ENCODE measurements at places on chromosomes 7 and 10.

- DNase-seq = peak; percentile 92
These were observed 6.8 kb downstream of the DLG5 start for GRCh38 chr10:77919713-77920108.

- DNase-seq = no peak
These were observed 13.9 kb downstream of the DENND11 start for GRCh38 chr7:141688043-141688442.

DNA sequence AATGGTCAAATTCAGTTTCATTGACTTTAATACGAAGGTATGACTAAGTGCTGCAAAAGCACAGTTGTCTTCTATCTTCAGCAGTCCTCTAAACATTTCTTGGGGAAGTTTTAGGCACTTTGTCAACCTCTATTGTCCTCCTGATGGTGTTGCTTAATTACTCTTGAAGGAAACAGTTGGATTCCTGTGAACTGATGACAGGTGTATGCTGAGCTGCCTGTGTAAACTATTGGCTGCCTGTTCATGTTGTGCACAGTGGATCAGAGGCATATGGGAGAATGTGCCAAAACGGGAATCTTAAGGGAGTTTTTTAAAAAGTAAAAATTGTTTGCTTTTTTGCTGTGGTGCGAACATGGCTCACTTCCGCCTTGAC, 221.0 kb downstream of the AUTS2 start:
- DNase-seq = no peak

DNA sequence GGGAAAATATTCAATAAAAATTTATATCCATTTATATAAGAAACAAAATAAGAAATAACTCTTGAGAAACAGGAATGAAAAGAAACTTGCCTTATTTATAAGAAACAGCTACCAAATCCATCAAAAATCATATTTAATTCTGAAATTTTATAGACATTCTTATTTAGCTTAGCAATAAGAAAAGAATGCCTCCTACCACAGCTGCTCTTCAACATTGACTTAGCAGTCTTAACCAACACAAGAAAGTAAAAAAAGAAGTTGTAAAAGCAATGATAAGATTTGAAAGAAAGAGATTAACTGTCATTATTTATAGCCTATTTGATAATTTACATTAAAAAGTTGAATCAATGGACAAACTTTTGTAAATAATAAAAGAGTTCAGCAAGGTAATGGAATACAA, 212.8 kb downstream of the ZNF365 start:
- DNase-seq = peak; percentile 51

GRCh38 chr7:10889266-10889898, 84.3 kb upstream of the PHF14 start:
- peak; percentile 64 for DNase-seq

- DNase-seq = no peak
These were observed 128.0 kb upstream of the CALN1 start for GRCh38 chr7:72540106-72540611.

- DNase-seq = no peak
These were observed 106.6 kb downstream of the DKK1 start for GRCh38 chr10:52420656-52421055.

All from iris pigment epithelial cell (primary cell).